Uterus (tissue), 4 donors: ENCODE measurements at places on chromosomes 11 and 22.

GRCh38 chr22:29788339-29789279, 21.4 kb downstream of the UQCR10 start:
- no peak for DNase-seq

- no peak for DNase-seq
These were observed 18.1 kb downstream of the DTX4 start for GRCh38 chr11:59189986-59190385.

DNA sequence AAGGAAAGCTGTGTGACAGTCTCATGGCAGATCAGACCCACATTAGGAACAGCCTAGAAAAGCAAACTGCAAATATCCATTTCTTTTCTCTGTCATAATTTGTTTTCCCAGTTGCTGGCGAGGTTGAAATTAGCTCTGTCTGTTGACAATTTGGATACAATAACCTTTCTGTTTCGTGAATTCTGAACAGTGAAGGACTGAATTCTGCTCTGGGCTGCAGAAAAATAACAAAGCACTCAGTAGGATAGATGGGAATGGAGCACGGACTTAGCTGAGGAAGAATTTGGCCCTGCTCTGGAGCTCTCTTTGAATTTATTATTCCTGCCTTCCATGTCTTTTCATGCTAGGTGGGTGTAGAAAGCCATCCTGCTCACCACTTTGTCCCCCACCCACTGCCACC, 140.3 kb downstream of the RRAS2 start:
- DNase-seq: no peak

GRCh38 chr11:86164106-86164505, 80.4 kb upstream of the EED start:
- DNase-seq: no peak

GRCh38 chr11:83649528-83649855, 363.3 kb upstream of the CCDC90B start:
- DNase-seq: no peak

- DNase-seq: no peak
These were observed 7.8 kb upstream of the MMP3 start for GRCh38 chr11:102850973-102851745.

- DNase-seq: no peak
These were observed 21.6 kb upstream of the KCNQ1OT1 start for GRCh38 chr11:2721210-2721916.

GRCh38 chr11:15884777-15885540, 471.4 kb downstream of the SOX6 start:
- DNase-seq: peak; percentile 32

- peak; percentile 19 for DNase-seq
These were observed 3.9 kb downstream of the MUS81 start for GRCh38 chr11:65863889-65864705.

DNA sequence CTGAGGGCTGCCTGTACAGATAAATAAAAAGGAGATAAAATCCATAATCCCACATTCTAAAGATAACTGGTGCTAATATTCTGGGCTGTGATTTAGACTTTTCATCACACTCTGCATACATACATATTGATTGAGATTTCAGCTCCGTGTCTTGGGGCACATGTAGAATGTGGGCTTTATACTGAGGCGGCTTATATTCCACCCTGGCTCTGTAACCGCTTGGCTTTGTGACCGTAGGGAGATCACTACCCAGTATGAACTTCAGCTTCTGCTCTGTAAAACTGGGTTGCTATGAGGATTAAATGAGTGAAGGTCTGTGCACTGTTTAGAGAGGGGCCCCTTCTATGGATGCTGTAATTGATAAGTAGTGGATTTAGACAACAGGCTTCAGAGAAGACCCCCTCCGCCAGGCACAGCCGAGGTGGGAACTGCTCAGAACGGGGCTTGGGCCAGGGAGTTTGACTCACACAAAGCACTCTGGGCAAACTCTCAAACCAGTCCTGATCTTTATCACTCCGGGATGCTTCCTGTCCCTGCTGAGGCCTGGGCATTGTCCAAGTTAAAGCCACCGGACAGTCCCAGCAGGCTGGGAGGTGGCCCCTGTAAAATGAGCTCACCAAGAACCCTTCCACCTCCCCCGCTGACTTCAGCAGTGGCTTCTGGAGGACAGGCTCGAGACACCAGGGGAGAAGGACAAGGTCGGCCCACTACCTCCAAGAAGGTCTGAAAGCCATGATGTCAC, 17.2 kb downstream of the KIAA1671 start:
- DNase-seq: peak; percentile 60

GRCh38 chr11:42329929-42330565, 870.6 kb upstream of the LRRC4C start:
- no peak for DNase-seq

DNA sequence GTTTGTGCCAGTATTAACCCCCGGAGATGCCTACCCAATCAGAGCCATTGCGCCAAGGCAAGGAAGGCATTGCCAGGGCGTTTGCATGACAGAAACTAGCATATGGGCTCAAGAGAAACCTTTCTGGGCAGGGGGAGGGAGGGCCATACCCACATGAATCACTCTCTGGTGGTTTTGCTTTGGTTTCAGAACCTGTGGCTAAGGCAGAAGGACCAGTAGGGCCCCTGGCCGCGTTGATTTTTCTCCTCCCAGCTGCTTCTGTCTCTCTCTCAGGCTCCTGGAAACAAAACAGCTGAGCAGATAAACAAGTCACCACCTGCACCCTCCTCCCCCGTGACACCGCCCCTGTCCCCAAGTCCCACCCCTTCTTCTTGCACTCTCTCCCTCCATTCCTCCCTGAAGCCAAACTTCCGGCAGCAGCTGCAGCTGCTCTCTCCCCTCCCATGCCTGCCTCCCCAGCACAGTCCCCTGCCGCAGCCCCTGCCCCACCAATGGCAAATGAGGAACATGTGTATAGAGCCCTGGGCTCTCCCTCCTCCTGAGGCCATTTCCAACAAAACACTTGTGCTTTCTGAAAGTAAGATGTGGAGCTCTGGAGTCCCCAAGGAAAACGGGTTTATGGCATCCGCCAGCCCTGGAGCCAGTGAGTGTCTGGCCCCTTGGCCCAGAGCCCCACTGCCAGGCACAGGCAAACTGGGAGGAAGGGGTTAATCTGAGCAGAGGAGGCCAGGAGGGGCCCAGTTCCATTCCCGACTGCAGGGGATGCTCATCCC, 39.0 kb upstream of the ADA2 start:
- peak; percentile 63 for DNase-seq

DNA sequence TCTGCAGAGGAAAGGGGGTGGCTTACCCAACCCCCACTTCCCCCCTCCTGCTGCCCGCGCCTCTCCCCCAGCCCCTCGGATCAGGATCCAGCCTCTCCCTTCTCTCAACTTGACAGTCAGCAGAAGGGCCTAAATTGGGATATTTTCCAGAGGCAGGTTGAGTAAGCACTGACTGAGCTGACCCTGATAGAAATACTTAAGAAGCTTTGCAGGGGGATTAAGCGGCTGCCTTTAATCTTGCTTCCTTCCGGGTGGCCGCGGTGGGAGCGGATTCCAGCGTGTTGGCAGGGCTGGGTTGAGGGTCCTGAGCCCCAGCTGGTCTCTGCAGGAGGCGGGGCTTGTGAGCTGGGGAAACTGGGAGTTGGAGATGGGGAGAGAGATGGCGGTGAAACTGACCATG, 445.2 kb downstream of the NTM start:
- DNase-seq: no peak

- no peak for DNase-seq
These were observed 12.9 kb downstream of the CAPN5 start for GRCh38 chr11:77079666-77080065.

DNA sequence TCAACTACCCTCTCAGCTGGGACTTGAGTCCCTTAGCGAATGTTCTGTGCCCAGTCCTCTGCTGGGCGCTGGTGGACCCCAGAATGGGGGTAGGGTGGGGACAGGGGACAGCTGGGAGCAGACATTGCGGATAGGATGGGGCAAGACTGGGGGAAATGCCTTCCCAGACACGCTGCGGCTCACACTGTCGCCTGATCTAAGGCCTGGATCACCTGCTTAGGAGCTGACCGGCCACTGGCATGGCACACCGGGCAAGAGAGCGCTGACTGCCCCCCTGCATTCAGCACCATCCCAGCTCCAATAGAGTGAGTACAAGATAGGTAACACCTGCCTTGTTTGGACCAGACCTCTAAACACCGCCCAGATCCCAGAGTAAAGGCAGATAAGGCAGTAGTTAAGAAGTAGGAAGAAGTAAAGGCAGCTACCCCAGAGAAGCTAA, 1.4 kb downstream of the ARVCF start:
- no peak for DNase-seq

- DNase-seq: no peak
These were observed 1371.2 kb downstream of the BRD1 start for GRCh38 chr22:48456449-48456848.
